ENCODE measurements at places on chromosomes 1 and 21.

DNA sequence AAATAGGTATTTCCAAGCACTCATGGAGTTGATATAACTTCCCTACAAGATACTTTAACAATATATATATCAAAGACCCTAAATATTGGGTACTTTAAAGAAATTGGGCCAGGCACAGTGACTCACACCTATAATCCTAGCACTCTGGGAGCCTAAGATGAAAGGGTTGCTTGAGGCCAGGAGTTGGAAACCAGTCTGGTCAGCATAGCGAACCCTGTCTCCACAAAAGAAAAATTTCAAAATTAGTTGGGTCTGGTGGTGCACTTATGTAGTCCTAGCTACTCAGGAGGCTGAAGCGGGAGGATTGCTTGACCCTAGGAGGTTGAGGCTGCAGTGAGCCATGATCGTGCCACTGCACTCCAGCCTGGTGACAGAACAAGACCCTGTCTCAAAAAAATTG, 393.9 kb upstream of the DEPDC1 start:
- no peak for DNase-seq

DNA sequence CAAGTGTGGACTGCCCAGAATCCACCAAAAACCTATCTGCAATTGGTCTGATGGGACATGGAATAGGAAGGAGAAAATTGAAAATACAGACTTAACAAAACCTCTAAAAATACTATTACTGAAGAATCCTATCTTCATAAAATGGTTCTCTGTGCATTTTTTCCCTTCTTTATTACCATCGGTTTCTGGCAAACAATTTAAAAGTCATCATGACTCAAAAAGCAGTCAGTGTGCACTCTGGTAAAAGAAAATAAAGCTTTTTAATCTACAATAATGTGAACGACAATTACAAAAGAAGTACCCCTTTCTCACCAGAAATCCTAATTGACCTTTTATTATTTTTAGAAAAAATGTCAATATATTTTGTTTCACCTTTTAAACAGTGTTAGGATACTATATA, 186.3 kb downstream of the TPR start:
- no peak for DNase-seq

GRCh38 chr1:233289676-233290075, 5.8 kb downstream of the PCNX2 start:
- no peak for DNase-seq

DNA sequence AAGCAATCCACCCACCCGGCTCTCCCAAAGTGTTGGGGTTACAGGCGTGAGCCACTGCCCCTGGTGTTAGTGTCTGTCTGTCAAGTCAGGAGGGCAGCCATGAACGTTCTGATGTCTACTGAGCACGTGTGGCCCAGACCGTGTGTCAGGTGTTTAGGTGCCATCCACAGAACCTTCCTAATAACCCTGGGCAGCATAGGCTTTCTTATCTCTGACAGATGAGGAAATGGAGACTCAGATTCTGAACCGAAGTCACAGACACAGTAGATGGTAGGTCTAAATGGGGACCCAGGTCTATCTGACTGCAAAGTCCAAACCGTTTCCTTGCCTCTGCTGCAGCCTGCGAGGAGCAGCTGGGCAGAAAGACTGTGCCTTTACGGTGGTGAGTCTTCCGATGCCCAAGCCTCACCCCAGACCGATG, 622 bp upstream of the IL6R start:
- DNase-seq = no peak

- DNase-seq = no peak
Measured at GRCh38 chr21:21247424-21247823, 249.2 kb downstream of the NCAM2 start.
